ENCODE measurements at places on chromosomes 13 and 19.

- no peak for DNase-seq
Observed at GRCh38 chr13:73462241-73462640, 403.4 kb downstream of the KLF5 start.

GRCh38 chr13:44276061-44276460, 97.6 kb upstream of the SERP2 start:
- DNase-seq, result no peak

DNA sequence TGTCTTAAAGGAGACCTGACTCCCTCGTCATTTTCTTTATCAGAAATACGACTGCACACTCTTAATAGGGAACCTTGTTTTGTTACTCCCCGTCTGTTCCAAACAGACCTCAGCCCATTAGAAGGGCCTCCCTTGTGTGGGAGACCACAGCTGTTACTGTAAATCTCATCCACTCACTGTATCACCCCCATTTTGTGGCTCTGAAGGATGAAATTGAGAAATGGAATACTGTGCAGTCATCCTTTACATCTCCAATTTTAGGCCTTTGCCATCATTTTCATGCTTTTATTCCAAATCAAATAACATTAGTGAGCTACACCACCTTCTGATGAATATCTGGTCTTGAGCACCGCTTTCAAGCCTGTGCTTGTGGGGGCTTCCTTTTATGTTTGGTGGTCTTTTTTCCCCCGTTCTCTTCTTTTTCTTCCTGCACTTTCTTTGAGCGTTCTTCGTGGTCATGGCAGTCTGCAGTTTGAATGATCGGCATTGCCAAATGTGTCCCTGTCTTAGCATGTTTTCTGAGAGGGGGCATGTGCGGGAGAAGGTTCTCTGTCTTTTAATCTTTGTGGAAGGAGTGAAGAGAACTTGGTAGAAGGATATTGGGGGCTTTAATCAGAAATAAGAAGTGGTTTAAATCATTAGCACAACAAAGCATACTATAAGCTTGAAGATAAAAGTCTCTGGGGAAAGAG, 65.8 kb downstream of the GGACT start:
- DNase-seq, result no peak

GRCh38 chr13:27076421-27076820, 95.2 kb downstream of the USP12 start:
- DNase-seq, result no peak

- no peak for DNase-seq
Observed at GRCh38 chr19:36605877-36606478, 865 bp downstream of the ZNF382 start.

DNA sequence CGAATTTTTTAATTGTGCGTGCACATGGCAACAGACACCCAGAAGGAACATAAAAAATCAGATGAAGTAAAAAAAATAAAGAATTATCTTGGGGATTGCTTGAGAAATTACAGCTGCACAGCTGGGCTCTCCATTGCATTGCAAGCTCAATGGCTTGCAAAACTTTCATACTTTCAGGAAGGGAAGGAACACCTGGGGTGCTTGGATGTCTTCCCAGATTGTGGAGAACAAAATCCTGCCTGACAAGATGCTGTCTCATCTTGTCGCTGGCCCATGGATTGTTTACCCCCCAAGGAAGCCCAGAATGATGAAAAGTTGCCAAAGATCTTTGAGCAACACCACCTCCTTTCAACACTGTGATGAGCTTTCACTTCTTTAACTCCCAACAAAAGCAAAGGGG, 11.0 kb upstream of the CASP14 start:
- no peak for DNase-seq

GRCh38 chr13:75170311-75170710, 311.7 kb downstream of the TBC1D4 start:
- no peak for DNase-seq

- no peak for DNase-seq
Observed at GRCh38 chr13:75305059-75305458, 176.9 kb downstream of the TBC1D4 start.
